Mucosa of descending colon (tissue), 3 donors: ENCODE measurements at places on chromosomes 1 and 21.

DNA sequence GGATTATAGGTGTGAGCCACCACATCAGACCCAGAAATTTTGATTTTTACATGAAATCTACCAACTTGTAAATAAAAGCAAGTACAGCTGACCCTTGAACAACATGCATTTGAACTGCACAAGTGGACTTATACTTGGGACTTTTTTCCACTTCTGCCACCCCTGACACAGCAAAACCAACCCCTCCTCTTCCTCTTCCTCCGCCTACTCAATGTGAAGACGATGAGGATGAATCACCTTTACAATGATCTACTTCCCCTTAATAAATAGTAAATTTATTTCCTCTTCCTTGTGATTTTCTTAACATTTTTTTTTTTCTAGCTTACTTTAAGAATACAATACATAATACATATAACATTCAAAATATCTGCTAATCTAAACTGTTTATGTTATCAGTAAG lies 17.5 kb upstream of the YRDC start:
- no peak for DNase-seq

GRCh38 chr1:245469734-245470133 lies 314.9 kb downstream of the KIF26B start:
- no peak for DNase-seq

DNA sequence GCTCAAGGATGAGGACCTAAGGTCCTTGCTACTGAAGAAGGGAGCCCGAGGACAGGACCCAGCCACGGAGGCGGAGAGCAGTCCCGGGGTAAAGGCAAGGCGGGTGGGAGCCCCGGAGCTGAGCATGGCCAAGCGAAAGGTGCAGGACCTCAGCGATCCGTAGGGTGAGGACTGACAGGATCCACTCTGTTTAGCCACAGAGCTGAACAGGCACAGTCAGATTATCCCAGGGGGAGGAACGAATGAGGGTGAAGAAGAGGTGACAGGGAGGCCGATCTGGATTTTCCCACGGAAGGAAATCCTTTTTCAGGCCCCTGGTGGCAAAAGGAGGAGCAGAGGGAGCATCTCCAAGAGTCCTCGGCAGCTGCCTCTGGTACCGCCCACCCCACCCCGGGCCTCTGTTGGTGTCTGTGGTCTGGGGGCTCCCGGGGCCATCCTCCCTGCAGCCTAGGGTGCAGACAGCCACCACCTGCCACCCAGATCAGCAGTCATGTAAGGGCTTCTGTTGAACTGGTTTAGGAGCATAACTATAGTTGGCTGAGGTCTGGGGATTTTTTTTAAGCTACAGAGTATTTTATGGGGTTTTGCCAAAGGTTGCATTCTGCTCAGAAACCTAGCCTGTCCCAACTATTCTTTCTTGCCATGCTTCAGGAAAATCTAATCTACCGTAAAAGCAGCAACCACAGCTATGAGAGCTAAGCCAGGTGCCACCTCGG lies 32.3 kb upstream of the LBR start:
- no peak for DNase-seq

- DNase-seq = no peak
Measured at GRCh38 chr1:244712669-244713068, 59.7 kb downstream of the DESI2 start.

- DNase-seq = peak; percentile 69
Measured at GRCh38 chr1:9128166-9128519, 759 bp downstream of the GPR157 start.

DNA sequence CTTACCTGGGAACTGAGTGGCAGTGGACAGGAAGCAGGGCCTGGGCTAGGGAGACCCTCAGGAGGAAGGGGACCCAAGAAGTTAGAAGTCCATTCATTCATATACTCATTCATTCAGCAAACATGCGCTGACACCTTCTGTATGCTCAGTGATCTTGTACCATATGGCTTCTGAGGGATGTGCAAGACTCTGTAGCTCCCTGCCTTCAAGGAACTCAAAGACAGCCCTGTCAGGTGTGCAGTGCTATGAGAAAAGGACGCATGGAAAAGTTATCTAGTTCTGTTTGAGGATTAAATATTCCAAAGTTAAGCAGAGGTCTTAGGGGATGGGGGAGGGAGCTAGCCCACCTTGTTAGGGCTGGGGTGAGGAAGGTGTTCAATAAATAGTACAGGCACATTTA lies 12.5 kb downstream of the DMAP1 start:
- DNase-seq = no peak

DNA sequence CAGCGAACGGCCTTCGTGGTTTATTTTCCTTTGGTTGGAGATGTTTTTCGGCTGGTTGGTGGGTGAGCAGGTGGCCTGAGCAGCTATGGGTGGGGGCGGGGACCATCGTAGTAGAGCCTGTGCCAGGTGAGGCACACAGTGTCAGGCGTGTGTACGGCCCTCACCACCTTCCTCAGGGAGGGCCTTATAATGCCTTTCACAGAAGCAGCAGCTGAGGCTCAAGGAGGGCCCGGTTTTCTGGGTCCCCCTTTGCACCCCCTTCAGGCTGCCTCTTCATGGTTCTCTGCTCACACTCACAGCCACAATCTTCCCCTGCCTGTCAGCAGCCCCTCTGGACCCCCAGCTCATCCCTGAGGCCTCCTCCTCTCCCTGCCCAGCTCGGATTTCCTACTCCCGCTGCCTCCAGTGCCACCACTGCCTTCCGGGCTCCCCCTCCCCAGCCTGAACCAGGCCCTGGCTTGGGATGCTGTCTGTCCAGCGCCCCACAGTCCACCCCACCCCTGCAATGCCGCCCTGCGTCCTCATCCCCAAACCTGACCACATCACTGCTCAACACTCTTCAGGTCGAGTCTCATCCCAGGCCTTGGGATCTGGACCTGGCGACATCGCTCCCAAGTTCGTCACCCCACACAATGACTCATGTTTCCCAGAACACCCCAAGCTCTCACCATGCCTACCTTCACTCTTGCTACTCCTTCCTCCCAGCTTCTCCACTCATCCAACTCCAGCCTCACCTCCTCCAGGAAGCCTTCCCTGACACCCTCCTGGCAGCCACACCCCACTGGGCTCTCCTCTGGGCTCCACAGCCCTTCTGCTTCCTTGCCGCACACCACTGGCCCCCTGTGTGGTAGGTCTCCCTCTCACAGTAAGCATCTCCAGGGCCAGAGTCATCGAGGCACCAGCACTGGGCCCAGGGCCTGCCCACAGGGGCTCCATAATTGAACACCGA lies 53.9 kb downstream of the DMRTB1 start:
- DNase-seq = no peak
